ENCODE measurements at places on chromosomes 2 and 18.
A peak's percentile ranks its signal among the peaks of the same experiment; 100 is the strongest.

DNA sequence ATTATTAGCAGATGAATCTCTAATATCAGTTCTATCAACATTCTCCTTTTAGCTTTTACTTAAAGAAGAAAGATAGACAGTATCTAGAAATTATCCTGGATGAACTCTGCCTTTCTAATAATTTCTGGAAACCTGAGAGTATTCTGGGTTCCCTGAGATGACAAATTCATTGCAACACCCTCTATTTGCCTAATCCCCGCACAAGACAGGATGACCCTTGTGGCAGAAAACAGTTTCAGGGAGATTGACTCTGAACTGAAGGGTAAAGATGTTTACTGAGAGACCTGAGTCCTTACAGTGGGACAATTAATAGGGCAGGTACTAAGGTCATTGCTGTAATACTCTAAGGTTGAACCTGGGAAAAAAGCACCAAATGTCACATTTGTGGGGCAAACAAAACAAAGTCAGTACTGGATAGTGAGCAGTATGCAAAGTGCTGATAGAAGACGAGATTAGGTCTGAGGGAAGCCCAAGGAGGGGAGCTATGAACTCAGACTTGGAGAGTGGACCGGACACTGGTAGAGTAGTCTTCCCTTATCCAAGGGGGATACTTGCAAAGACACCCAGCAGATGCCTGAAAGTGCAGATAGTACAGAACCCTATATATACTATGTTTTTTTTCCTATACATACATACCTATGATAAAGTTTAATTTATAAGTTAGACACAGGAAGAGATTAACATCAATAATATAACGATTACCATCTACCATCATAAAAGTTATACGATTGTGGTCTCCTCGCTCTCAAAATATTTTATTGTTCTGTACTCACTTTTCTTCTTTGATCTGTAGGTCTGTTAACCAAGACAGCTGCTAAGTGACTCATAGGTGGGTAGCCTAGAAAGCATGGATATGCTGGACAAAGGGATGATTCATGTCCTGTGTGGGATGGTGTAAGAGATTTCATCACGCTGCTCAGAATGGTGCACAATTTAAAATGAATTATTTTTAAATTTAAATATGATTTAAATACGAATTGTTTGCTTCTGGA, 148.3 kb upstream of the KLHL14 start:
- peak; percentile 72 for DNase-seq

DNA sequence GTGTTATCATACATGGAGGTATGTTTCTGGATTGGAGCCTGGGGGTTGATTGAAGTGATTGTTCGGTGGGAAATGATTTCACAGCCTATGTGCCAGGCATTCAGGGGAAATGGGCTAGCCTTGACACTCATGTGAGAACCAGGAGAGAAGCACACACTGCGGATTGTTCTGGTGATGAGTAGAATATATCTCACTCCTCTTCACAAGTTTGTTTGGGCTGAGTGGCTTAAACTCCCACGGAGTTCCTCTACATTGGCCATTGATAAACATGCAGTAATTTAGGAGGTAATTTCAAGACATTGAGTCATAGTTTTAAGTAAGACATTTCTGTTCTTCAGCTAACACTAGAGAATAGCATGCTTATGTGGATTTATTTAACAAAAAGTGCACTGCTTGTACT, 498.9 kb upstream of the NETO1 start:
- peak; percentile 7 for DNase-seq

GRCh38 chr2:7523481-7524120, 606.4 kb downstream of the RNF144A start:
- DNase-seq: peak; percentile 72

DNA sequence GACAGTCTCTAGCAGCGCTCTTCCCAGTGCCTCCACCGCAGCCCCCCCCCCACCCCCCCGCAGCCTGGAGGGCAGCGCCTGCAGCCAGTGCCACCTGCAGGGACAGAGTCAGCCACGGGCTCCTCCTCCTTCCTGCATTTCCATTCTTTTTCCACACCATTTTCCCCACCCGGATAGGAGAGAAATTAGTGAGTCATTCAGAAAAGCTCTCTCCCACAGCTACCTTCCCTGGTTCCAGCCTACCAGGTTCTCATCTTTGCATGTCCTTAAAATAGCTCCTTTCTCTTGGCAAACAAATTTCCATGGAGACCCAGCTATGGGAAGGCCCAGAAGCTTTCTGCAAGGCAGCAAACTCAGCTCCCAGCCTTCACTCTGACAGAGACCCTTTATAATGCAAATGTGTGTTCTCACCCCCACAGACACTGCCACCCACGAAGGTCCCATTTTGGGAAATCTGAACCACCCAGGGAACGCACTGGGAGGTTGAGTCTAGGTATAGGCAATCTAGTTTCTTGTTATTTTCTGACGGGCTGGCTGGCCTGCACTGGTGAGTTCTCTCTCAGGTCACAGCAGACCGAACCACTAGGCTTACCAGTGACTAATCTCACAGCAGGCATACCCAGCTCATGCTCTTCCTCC, 41.8 kb upstream of the ATG16L1 start:
- peak; percentile 36 for DNase-seq

DNA sequence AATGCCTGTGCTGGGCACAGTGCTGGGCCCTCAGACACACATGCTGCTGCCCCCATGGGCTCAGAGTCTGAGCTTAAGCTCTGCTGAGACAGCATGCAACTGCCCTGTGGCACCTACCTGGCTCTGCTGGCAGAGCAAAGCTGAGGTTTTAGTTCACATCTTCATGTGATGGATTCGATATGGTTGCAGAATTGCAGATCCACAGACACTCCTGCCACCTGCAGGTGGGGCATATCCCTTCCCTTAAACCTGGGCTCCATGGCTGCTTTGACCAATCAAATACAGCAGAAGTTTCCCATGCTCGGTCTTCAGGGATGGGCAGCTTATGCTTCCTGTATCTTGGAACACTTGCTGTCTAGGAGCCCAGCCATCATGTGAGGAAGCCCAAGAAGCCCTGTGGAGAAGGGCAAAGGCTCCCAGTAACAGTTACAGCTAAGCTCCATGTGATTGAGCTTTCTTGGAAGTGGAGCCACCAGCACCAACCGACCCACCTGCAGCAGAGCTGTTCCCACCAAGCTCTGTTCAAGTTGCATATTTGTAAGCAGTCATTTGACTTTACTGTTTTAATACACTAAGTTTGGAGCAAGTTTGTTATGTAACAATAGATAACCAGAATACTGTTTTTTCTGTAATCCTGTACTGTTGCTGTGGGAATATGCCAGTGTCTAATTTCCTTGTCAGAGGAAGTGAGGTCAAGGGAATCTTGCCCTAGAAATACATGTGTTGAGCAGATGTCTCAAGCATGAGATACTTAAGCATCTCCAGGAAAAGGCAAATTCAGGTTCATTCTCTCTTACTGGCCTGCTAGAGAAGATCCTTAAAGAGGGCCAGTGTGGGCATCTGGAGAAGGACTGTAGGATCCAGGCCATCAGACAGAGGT, 79.3 kb downstream of the SH3RF3 start:
- DNase-seq: peak; percentile 62

- no peak for DNase-seq
Observed at GRCh38 chr2:165815299-165816141, 21.5 kb upstream of the GALNT3 start.

Data from GM03348 (cell line).